ENCODE measurements at places on chromosomes 3 and 15.

DNA sequence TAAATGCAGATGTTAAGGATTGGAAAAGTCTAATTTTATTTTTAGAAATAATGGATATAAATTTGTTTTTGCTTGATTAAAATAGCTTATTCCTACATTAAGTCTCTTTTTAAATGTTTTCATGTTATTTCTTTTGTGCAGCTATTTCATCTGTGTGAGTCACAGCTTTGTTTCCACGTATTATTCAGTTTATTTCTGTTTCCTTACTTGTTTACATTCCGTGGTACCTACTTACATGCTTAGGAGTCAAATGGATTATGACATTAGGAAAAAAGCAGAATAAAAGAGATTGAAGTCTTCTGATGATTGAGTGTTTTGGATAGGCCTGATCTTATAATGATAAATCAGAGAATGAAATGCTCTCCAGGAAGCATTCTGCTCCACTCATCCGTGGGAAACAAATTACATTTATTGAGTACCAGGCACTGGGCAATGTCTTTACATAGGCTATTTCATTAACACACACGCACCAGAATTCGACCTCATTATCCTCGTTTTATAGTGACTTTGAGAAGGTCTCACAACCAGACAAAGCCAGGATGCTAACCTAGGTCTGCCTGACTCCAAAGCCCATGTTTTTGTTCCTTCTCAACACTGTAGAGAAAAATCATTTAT lies 38.1 kb upstream of the RASA2 start:
- no peak for DNase-seq

- no peak for DNase-seq
These were observed 22.8 kb downstream of the CFAP100 start for GRCh38 chr3:126417515-126417914.

DNA sequence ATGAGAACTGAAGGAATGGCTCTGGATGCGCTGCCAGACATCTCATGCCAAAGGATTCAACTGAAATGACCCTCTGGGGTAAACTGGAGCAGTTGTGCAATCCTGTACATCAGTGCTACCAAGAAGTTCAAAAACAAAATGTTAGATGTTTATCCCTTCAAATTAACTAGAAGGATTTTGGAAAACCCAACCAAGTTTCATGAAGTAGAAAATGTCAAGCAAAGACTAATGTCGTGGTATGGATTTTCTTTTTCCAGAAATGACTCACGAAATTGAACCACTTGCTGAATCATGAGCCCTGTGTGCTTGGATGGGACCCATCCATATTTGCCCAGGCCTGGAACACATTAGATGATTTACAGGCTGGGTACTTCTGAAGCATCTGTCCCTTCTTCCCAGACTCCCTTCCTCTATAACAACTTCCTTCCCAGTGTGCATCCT lies 101.6 kb downstream of the LRTM1 start:
- no peak for DNase-seq

DNA sequence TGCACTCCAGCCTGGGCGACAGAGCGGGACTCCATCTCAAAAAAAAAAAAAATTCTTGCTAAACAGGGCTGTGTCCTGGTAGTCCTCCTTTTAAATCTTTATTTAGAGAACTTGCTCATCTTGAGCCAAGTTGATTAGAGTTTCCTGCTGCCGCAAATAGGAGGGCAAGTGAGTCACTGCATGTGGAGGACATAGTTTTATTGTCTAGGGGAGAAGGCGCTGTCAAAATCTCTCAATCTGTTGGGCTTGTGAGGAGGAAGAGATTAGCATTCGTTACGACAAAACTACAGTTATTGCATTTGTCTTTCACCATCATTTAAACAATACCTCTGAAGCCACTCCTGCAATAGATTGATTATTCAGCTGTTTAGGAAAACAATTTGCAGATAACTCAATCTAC lies 11.5 kb downstream of the MUC4 start:
- DNase-seq: no peak

DNA sequence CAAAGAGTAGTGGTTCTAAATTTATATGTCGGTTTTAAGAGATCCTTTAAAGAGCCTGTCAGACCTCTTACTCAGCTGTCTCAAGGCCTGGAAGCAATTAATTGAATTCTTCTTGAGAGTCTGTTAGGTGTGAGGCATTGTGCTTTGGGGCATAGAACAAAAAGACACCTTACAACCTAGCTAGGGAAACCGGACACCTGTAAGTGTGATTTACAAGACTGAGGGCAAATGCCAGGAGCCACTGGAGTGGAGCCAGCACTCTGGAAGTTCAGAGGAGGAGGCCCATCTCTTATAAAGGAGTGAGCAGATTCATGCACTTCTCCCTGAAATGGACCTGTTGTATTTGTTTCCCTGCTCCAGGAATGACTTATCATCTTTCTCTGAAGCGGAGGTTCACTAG lies 97.7 kb upstream of the NUDT16 start:
- no peak for DNase-seq

DNA sequence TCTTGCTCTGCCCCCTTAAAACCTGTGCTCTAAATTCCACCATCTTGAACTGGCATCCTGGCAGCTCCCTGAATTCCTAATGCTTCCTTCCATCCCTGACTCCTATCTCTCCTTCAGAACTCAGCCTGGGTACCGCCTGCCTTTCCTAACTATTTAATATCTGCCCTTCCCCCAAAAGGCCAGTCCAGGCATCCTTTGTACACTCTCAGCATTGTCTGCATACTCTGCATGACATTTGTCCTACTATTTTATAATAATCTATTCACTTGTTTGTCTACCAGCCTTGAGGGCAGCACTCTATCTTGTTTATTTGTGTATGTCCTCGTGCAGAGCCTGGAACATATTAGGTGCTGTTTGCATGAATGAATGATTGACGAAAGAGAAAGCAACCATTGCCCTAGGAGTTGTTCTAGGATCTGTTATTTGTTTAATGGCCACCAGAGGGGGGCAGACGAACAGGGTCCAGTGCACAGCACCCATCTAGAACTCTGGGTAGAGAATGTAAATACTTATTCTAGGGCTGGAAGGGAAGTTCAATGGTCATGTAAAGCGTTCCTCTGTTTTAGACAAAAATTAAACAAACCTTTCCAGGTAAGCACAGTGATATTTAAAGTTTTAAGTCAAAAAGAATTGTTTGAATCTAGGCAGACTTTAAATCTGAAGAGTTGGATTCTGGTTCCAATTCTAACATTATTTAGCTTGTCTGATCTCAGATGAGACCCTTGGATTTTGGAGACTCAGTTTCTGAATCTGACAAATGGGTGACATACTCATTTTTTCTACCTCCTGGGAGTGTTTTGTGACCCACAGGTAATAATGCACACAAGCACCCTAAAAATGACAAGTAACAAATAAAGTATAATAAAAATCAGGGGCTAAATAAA lies 125.8 kb upstream of the GALNT15 start:
- DNase-seq: peak; percentile 82
